ENCODE measurements at places on chromosomes 3 and 15. TPM values are rescaled to one million over a fixed set of nuclear protein-coding genes. Genes with fewer than 3 reads are reported as not detected.
A peak's percentile ranks its signal among the peaks of the same experiment; 100 is the strongest.

DNA sequence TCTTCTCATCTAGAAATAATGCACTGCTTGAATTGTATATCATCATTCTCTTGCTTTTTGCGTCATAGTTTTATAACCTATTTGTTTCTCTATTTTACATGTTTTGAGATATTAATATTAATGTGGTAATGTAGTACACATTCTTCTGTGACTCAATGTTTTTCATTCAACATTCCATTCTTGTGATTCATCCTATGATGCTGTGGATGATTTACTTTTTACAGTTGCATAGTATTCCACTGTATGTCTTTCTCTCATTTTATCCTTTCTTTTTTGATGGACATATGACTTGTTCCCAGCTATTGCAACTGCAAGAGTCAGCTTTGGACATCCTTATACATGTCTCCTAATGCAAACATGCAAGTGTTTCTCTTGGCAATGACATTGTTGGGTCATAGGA, 20.6 kb upstream of the VEPH1 start:
- no peak for DNase-seq
- H3K4me3 ChIP-seq = no peak overlapping the region
- H3K27me3 ChIP-seq = no peaks in the 10 kb centered on the region
- no peak overlapping the region for H3K27ac ChIP-seq

DNA sequence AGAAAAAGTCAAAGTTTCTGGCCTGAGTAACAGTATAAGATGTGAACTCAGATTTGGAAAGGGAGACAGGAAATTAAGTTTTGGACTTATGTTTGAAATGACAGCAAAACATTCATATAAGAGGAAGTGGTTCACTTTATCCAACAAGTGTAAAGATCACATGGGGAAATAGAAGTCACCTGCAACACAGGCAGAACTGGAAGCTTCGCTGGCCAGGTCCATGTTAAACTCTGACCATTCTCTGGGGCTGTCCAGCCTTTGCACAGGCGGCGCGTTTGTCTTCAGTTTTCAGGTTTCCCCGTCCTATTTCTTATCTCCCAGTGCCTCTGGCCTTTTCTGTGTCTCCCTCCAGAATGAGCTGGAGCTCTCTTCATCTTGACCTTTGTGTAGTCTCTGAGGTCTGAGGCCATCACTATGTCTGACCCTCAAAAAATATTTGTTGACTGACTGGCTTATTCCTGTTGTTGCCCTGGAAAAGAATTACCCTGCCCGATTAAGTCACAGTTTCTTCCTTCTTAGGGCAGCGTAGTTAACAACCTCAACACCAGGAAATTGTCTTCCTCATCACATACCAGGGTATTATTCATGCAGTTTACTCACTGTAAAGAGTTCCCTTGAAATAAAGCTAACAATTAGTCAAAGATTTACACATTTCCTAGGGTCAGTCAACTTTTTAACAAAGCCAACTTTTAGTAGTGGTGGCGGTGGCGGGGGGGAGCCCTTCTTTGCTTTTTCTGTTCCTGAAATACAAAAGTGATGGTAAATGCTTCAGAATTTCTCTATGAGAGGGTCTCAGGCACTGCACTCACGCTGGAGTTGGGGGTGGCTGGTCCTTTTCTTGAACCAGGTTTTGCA, 959 bp upstream of the RASA2 start:
- peak overlapping the region; percentile 30 for H3K27ac ChIP-seq
- H3K27me3 ChIP-seq = no peaks in the 10 kb centered on the region
- peak; percentile 26 for DNase-seq
- H3K4me1 ChIP-seq = peaks cover 14% of the 10 kb centered on the region

ADGRG7 gene
- total RNA-seq = not detected

AGBL1 gene
- 147 TPM for total RNA-seq

GRCh38 chr3:84125201-84125721, 833.5 kb upstream of the CADM2 start:
- H3K4me3 ChIP-seq = no peak overlapping the region
- no peaks in the 10 kb centered on the region for H3K4me1 ChIP-seq
- DNase-seq = no peak
- H3K27me3 ChIP-seq = no peaks in the 10 kb centered on the region

All from lung (tissue), 17 donors.